Right renal pelvis (tissue), 4 donors: ENCODE measurements at places on chromosomes 6 and 20. TPM values are rescaled to one million over a fixed set of nuclear protein-coding genes. Genes with fewer than 3 reads are reported as not detected.

NFATC2 gene
- polyA plus RNA-seq, result 1.7 TPM

SCUBE3 gene
- polyA plus RNA-seq, result 42.4 TPM

C20orf204 gene
- polyA plus RNA-seq, result 1.1 TPM

RIMS1 gene
- 2.0 TPM for polyA plus RNA-seq

SMOC2 gene
- polyA plus RNA-seq, result 23.5 TPM

TAAR6 gene
- polyA plus RNA-seq, result not detected

SEMG2 gene
- polyA plus RNA-seq, result not detected

CAPN11 gene
- 0.21 TPM for polyA plus RNA-seq

DNA sequence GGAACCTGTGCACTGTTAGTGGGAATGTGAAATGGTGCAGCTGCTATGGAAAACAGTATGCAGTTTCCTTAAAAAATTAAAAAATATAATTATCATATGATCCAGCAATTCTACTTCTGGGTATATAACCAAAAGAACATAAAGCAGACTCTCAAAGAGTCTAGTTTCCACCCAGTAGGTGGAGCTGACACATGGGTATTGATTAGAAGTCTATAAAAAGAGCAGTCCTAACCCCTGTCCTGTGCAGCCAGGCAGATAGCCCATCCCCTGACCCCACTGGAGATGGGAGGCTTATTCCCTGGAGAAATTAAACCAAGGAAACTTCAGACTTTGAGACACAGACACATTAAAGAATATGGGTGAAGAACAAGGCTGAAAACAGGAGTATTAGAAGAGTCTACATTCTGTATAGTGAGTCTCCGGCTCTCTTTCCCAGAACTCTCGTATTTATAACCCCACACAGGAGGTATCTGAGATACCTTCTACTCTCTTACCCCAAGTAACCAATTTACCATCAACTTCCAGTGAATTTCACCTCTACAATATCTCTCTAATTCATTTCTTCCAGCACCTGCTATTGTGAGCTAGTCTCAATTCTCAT, 92.3 kb downstream of the SEL1L2 start:
- no peak for DNase-seq

DNA sequence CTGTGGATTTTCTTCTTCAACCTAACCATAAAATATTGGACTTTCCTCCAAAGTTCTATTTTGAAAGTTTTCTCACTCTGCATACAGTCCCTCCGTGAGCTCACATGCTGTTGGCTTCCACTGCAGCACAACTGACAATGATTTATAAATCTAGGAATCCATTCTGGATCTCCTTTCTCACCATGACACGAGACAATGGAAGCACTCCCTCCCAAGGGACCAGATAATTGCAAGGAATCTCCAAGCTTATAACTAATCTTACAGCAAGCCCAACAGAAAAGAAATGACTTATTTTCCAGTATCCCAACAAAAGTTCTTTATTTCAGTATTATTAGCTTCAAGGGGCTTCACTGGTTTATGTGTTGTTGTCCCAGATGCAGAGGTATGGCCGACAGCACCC, 729.0 kb downstream of the RFPL4B start:
- no peak for DNase-seq

DNA sequence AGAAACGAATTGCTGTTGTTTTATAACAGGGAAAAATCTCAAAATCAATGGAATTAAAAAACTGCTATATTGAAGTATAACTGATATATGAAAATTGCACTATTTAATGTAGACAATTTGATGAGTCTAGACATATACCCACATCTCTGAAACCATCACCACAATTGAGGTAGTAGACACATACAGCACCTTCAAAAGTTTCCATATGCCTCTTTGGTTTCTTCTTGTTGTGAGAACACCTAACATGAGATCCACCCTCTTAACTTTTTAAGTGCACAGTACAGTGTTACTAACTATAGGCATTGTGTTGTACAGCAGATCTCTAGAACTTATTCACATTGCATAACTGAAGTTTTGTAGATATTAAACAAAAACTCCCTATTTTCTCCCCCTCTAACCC, 14.0 kb upstream of the SLC17A5 start:
- DNase-seq, result no peak

DNA sequence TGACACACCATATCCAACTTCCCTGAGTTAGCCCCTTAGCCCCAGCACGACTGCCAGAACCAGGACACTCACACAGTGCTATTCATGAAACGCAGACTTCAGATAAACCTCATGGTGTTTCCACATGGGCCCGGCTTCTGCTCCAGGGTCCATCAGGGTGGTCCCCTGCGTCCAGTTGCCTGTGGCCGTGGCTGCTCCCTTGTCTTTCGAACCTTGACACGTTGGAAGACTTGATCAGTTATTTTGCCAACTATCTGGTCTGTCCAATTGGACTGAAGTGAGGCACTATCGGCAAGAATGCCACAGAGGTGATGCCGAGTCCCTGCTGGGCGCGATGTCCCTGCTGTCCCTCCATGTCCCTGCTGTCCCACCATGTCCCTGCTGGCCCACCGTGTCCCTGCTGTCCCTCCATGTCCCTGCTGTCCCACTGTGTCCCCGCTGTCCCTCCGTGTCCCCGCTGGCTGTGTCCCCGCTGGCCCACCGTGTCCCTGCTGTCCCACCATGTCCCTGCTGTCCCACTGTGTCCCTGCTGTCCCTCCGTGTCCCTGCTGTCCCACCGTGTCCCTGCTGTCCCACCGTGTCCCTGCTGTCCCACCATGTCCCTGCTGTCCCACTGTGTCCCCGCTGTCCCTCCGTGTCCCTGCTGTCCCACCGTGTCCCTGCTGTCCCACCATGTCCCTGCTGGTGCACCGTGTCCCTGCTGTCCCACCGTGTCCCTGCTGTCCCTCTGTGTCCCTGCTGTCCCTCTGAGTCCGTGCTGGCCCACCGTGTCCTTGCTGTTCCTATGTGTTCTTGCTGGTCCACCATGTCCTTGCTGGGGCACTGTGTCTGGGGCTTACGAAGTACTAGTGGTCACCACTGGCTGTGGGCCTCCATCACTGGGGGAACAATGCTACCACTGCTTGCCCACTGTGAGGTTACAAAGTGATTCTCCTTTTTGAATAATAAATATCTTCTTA, 251.4 kb downstream of the DLL1 start:
- no peak for DNase-seq

DNA sequence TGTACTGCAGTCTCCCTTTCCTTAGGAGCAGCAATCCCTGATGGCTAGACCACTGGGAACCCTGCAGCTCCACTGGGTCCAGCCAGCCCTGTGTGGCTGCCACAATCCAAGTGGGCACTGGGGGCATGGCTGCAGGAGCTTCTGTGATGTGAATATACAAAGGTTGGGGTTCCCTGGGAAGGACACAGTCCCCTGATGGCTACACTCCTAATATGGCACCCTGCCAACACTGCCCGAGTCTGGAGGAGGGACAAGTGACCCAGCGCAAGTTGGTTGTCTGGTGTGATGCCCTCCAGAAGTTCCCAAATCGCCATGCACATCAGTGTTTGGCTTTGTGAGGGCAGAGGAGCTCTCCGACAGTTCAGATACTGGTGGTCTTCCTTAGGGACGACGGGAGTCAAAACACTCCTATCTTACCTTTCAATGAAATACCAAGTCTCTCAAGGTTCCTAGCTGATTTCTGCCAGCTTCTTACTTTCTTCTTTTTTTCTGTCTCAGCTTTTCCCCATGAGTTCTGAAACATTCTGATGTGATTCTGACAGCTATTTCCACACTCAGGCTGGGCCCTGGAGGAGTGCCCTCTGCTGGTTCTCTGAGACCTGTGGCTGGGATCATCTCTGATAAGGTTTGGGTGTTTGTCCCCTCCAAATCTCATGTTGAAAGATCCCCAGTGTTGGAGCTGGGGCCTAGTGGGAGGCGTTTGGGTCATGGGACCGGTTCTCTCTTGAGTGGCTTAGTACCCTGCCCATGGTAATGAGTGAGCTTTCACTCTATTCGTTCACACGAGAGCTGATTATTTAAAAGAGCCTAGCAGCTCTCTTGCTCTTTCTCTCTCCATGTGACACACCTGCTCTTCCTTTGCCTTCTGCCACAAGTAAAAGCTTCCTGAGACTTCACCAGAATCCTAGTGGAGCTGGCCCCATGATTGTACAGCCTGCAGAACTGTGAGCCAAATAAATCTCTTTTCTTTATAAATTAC, 15.5 kb upstream of the ZFP57 start:
- no peak for DNase-seq

GRCh38 chr20:20697325-20697845, 15.1 kb downstream of the RALGAPA2 start:
- no peak for DNase-seq

DNA sequence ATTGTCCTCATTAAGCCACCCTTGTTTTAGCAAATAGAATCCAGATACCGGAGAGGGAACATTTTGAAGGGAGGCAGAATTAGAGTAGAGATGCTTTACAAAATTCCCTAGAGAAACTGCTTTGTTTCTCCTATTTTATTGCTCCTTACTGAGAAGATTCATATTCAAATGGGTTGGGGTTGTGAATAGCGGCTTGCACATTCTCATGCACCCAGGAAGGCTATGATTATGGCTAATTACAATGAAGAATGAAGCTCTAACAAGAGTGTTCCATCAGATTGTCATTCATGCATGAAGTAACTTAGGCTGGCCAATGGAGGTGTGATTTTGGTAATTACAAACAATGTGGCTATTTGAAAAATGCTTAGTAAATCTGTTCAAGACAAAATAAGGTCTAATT, 129.6 kb downstream of the PACRG start:
- no peak for DNase-seq

- no peak for DNase-seq
Observed at GRCh38 chr6:163355426-163355991, 59.0 kb upstream of the QKI start.

DNA sequence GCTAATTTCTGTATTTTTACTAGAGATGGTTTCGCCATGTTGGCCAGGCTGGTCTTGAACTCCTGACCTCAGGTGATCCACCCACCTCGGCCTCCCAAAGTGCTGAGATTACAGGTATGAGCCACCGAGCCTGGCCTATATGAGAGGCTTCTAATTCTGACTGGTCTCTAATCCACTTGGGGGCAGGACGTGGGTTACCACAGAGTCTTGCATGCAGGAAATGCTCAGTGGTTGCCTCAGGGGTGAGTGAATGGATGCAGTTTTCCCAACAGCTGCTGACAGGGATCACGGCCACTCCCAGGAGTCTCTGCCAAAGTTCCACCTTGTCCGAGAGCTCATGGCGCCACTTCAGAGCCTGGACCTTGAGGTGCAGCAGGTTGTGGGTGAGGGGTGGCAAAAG, 6.4 kb upstream of the FANCE start:
- no peak for DNase-seq

- DNase-seq, result no peak
Observed at GRCh38 chr6:26507658-26508057, 7.6 kb downstream of the BTN1A1 start.

- DNase-seq, result no peak
Observed at GRCh38 chr20:25622049-25622448, 1.8 kb downstream of the NANP start.

DNA sequence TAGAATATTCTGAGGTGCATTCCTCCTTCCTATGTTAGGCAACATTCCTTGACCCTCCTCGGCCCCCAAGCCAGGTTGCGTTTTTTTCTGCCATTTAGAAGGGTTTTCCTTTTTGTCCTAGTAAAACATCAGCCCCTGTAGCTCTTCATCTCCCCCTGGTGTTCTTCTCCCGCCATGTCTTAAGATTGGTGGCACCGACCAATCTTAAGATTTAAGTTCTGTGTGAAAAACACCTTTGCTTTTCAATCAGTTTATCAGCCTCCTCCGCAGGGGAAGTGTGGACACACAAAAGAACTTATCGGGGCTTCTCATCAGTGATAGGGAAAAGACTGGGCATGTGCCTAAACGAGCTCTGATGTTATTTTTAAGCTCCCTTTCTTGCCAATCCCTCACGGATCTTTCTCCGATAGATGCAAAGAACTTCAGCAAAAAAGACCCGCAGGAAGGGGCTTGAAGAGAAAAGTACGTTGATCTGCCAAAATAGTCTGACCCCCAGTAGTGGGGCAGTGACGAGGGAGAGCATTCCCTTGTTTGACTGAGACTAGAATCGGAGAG, 719 bp upstream of the EDN1 start:
- no peak for DNase-seq

DNA sequence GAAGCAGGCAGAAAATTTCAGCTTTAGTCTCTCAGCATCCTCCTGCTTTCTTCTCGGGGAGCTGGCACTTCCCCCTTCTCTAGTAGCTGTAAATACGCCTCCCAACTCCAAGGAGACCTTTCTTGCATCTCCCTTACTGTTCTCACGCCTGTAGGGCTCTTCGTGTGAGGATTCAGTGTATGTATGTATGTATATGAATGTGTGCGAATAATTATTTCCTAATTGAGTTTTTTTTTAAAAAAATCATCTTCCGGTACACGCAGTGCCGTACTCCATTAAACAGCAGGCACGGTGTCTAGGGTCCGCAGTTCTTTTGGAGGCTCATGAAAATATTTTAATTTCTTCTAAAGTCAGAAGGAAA, 85.4 kb downstream of the HFE start:
- no peak for DNase-seq

DNA sequence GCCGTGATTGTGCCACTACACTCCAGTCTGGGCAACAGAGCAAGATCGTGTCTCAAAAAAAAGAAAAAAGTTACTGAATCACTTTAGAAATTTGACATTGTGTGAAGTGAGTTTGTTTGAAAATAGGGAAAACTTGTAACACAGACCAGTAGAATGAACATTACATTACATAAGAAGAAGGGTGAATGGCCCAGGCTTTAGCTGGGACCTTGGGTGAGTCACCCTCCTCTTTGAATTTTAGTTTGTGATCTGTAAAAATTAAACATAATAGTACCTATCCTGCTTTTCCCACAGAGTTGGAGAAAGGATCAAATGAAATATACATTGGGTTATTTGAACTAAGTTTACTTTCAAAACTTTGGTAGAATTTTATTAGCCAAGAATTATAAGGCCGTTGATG, 56.3 kb downstream of the KCNS1 start:
- no peak for DNase-seq

GRCh38 chr20:58173930-58174707, 54.3 kb downstream of the ANKRD60 start:
- no peak for DNase-seq

GRCh38 chr6:122663981-122664380, 53.8 kb downstream of the PKIB start:
- DNase-seq, result no peak

GRCh38 chr6:9848094-9848493, 566.8 kb downstream of the TFAP2A start:
- DNase-seq, result no peak

DNA sequence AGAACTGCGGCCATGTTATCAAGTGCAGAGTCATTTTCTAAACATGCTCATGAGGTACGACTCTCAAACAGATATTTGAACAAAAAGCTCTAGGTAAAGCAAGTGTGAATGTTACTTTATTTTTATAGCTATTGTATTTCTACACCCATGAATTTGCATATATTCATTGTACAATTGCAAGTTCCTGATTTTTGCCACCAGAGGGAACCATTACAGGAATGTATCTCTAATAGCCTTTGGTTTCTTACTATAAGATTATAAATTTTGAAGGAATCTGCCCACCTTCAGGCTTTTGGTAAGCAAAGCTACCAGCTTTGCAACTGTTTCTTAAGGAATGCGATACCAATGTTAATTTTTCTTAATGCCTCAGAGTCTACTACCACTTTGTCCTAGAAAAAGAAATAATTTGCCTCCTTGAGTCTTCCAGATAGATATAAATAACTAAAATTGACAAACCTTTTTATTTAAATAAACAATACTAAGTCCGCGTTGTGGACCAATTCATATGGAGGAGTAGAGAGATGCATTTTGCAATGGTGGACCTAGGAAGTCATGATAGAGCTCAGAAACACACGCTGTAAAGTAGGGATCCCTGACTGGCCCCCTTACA, 125.4 kb upstream of the SAMD5 start:
- no peak for DNase-seq

- no peak for DNase-seq
Observed at GRCh38 chr6:6900569-6901204, 207.1 kb upstream of the RREB1 start.

- DNase-seq, result no peak
Observed at GRCh38 chr6:39608652-39609345, 116.4 kb downstream of the KIF6 start.
